ENCODE measurements at places on chromosomes 3 and 15.

DNA sequence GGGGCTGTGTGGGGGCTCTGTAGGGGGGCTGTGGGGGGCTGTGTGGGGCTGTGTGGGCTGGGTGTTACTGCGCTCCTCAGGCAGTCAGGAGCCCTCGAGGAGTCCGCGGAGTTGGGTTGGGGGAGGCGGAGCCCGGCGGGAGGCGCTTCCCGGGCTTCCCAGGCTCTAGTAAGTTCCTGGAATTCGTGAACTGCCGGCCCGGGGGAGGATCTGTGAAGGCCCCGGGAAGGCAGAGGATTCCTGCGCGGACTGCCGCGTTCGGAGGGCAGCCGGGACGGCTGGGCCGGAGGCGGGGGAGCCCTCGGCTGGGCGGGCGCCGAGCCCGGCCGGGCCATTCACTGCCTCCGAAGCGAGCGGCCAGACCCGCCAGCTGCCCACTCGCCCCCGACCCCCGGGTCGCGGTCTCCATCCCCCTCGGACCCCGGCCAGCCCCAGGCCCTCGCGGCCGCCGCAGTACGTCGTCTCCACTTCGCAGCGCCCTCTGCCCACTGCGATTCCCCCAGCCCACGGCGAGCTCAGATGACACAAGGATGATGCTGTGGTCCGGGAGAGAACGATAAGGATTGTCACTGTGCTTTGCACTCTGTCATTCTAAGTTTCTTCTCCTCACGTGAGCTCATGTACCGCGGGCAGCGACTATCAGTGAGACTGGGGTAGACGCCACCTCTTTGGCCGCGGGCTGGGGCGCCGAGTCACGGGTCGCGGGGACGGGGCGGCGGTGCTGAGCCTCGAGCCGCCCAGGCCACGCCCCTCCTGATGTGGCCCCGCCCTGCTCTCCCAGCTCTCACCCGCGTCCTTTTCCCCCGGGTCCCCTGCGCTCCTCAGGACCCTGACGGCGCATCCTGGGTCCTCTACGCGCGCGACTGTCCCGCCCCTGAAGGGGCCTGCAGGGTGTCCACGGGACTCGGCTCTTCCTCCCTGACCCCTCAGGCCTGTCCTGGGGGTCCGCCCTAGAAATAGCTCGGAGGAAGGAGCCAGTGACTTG, 65.3 kb downstream of the KLF13 start:
- DNase-seq, result peak; percentile 36

DNA sequence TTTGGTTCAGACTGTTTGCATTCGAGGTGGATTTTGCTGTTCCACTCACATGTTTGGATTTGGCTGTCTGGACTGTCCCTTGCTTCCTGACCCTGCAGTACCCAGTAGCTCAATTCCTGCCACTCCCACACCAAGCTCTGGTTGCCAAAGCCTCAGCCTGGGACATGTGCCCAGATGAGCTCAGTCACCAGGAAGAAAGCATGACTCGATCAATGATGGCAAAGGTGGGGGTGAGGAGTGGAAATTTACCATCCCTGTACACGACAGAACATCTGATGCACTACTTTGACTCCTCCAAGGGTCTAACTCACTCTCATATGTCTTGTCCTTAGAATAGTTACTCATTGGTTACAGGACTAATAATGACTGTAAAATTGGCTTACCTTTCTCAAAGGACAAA, 45.2 kb downstream of the ZNF385D start:
- no peak for DNase-seq

DNA sequence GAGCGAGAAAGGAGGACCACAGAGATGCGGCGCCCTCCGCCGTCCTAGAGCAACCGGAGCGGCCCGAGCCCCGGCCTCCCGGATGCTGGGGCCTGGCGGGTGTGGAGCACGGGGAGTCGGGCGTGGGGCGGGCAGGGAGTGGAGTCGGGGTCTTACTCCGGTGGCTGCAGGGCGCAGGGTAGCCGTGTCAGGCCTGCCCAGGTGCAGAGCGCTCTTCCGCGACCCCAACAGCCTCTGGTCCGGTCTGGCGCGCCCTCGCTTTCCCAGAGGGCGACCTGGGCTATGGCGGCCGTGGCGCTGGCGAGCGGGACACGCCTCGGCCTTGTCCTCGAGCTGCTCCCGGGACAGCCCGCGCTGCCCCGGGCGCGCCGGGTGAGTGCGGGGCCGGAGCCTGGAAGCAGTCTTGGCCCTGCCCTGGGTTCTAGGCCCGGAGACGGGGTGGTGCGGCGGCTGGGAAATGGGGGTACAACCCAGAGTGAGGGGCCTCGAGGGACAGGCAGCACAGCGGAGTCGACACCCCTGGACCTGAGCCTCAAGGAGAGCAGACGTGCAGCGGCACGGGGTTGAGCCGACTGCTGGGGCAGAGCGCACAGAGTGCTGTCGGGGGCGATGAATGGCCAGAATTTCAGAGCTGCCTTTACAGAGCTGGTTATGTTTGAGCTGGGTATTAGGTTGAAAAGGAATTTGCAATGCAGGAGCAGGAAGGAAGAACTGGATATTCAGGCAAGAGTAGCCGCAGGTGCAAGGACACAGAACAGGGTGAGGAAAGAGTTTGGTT, at the start of gene ZNF662:
TSS of gene ZNF662 (plus strand) at position 73 of the 778 bp plus-strand sequence. CDS start 1,973 bp downstream, outside the sequence.
- no peak for DNase-seq

DNA sequence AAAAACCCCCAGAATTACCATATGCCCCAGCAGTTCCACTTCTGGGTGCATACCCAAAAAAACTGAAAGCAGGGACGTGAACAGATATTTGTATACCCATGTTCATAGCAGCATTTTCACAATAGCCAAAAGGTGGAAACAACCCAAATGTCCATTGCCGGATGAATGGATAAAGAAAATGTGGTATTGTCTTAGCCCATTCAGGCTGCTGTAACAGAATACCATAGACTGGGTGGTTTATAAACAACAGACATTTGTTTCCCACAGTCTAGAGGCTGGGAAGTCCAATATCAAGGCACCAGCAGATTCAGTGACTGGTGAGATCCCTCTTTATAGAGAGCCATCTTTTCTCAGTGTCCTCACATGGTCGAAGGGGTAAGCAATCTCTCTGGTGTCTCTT, 182.1 kb upstream of the ANKRD28 start:
- DNase-seq, result no peak

- DNase-seq, result no peak
Observed at GRCh38 chr3:194224471-194225417, 88.8 kb downstream of the HES1 start.

DNA sequence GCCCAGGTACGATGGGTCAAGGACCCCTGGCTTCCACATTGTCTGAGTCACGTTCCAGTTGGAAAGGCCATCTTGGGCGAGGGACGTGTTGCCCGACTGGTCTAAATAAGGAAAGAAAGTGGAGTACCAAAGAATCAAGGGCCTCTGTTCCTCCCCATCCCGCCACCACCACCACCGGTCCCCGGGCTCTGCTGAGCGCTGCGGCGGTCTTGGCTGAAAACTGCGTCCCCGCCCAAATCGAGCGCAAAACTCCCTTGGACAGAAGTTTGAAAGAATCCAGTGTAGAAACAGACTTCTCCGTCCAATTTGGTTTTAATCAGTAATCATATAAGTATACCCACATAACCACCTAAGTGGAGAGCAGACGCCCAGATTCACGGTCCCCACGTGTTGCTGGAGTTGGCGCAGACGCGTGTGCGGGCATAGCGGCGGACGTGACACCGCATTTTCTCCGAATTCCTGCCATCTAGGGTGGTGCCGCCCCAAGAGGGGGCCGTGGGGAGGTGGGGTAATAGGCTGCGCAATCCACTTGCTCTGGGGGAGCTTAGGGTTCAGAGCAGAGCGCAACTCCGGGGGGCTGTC, 243.8 kb upstream of the TOPAZ1 start:
- no peak for DNase-seq

DNA sequence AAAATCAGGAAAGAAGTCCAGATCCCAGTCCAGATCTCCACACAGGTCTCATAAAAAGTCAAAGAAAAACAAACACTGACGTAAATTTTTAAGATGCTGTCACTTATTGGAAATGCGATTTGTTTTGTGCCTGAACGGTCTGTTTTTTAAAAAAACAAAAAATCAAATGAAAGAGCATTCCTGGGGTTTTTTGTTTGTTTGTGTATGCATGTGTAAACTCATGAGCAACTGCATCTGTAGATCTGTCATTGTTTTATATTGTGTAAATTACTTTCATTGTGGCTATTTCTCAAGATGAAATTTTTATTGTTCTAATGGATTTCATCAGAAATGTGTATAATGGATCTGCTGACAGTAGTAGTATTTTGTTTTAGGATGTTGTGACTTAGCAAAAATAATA, 55.0 kb downstream of the U2SURP start:
- no peak for DNase-seq

DNA sequence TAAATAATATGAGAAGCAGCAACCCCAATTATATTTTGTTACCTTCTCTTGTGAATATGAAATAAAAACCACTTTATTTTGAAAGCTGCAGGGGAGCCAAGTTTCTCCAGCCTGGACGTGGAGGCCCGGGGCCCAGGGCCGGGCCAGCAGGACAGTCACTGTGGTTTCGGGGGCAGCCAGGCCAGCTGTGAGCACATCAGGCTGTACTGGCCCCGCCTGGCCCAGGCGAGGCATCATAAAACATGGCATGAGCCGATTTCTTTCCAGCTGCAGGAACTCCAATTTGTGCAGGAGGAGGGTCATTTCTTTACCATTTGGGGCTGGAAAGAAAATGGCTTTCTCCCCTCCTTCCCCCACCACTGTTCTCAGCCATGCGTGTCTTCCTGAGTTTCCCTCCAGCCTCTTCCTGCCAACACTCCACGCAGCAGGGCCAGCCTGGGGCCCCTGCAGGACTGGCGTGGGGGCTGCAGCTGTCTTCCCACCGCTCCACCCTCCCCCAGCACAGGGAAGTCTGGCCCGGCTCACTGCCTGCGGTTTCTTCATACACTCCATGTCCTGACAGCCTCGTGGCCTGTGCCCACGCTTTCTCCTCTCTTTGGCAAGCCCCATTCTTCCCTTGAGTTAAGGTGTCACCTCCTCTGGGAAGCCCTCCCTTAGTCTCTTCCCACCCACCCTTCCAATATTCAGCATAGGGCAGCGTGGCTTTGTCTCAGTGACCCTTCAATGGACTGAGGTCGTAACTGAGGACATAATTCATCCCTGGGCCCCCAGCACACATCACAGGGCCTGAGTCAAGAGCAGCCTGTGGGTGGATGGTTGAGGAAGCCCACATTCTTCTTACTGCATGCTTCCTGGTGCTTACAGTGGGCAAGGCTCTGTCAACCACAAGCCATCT, 135.8 kb downstream of the CHSY1 start:
- DNase-seq, result no peak

DNA sequence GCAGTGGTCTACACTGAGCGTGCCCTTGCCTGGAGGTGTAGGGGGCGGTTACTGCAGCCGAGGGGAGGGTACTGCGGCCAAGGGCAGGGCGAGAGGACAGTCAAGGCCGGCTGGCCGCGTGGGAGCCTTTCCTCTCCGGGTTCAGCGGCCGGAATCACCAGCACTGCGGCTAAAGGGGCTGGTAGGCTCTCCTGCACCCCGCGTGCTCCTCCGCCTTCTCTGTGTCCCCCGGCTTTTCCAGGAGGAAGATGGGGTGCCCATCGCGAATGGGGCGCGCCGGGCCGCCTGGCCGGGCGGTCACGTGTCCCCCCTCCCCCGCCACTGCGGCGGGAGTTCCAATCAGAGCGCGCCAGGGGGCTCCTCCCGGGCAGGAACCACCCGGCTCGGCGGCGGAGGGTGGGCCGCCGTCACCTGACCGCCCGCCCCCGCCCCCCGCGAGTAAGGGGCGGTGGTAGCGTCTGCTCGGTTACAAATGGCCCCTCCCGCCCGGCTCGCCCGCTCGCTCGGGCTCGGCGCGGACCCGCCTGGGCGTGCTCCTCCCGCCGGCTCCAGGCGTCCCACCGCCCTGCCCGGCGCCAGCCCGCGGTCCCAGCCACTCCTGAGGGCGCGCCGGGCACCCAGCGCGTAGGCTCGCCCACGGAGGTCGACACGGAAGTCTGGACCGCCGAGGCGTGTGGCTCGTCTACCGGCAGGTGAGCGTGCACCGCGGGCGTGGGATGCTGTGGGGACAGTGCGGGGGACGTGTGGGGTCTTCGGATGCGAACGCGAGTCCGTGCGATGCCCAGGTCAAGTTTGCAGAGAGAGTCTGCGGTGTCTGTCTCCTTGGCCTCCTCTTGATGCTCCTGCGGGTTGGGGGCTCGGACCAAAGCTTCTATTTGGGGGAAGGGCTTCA, 242.6 kb upstream of the TOPAZ1 start:
- no peak for DNase-seq

DNA sequence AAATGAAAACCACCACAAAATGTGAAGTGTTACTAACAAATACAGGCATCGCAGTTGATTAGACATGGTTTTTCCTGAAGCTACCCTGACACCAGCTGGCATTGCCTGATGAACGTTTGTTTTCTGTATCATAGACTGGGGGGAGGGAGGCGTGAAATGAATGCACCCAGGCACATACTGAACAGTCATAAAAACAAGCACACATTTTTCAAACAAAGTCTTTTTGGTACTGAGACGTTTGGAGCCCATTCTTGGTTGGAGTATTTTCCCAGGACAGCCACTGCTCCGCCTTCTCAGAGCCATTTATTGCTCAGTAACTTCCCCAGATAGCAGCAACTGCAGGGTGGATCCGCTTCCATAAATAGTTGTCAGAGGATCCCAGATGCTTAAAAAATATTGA, 52.4 kb downstream of the KLF13 start:
- no peak for DNase-seq

DNA sequence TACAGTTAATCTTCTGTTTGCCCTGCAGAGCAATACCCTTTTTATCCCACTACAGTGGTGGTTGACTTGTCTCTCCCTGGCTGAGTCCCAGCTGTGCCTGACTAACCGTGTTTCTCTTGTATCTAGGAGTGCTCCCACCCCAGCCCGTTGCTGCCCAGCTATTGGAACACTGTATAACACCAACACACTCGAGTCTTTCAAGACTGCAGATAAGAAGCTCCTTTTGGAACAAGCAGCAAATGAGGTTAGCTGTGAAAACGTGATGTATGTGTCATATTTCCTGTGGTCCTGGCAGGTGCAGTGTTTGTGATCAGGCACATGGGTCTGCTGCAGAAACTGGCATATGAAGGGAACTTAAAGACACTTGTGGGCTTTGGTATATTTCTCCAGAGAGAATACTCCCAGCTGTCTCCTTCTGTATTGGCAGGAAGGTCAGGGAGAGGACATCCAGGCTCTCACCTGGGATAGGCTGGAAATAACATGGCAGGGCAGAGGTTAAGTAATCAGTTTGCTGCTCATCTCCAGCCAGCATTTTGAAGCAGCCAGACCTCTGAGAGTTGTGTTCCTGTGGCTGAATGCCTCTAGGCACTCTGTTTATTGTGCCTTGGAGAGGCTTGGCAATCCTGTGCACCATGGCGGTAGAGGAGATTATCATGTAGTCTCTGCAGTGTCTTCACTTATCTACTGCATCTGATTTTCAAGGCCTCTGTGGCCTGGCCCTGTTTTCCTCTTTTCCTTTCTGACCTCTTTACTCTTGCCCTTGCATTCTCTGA, 34.8 kb downstream of the ATG7 start:
- no peak for DNase-seq

GRCh38 chr3:172194702-172195406, 155.5 kb downstream of the FNDC3B start:
- DNase-seq, result no peak

- DNase-seq, result no peak
Observed at GRCh38 chr3:97515076-97515475, 249.5 kb upstream of the ARL6 start.

DNA sequence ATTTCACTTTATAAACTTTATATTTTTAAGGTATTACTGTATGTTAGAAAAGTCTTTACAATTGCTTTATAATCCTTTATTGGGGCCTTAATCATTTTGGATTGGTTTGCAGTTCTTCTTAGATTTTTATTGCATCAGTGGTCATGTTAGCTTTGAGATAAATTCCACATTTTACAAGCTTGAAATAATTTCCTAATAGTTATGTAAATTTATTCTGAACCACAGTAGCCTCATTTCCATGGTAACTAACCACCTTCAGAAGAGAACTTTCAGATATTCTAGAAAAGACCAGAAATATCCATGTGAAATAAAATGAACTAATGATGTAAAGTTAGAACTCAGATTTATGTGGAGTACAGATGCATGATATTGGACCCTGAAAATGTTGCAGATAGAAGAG, 94.2 kb downstream of the NEO1 start:
- DNase-seq, result no peak

Measured in esophagus squamous epithelium (tissue), 5 donors.